Lower lobe of right lung (tissue), 2 donors: ENCODE measurements at places on chromosomes 16 and 17. TPM values are rescaled to one million over a fixed set of nuclear protein-coding genes. Genes with fewer than 3 reads are reported as not detected.

The DBF4B gene
- 6.8 TPM for total RNA-seq

The PLEKHH3 gene
- 18.3 TPM for total RNA-seq

The ADGRG3 gene
- 7.7 TPM for total RNA-seq

The KRT33B gene
- total RNA-seq: not detected

The SLC35G6 gene
- not detected for total RNA-seq

The TVP23B gene
- 36.8 TPM for total RNA-seq

The EPX gene
- total RNA-seq: not detected

The FBXW10 gene
- 0.27 TPM for total RNA-seq

The PLA2G15 gene
- 45.1 TPM for total RNA-seq

The KRTAP2-2 gene
- not detected for total RNA-seq

The VMP1 gene
- total RNA-seq: 176 TPM

The CIBAR2 gene
- 12.8 TPM for total RNA-seq

The GSDMA gene
- 0.62 TPM for total RNA-seq

The NPIPB12 gene
- 53.1 TPM for total RNA-seq

The SOCS7 gene
- total RNA-seq: 23.0 TPM

The C1QTNF8 gene
- not detected for total RNA-seq

The IL17C gene
- total RNA-seq: not detected

The SCN4A gene
- 0.18 TPM for total RNA-seq

The KRT14 gene
- not detected for total RNA-seq

The PYY gene
- not detected for total RNA-seq

The RSL1D1 gene
- total RNA-seq: 133 TPM

The CD7 gene
- 7.1 TPM for total RNA-seq

The PRAC2 gene
- not detected for total RNA-seq
